ENCODE measurements at places on chromosomes 12 and 14.
A peak's percentile ranks its signal among the peaks of the same experiment; 100 is the strongest.

DNA sequence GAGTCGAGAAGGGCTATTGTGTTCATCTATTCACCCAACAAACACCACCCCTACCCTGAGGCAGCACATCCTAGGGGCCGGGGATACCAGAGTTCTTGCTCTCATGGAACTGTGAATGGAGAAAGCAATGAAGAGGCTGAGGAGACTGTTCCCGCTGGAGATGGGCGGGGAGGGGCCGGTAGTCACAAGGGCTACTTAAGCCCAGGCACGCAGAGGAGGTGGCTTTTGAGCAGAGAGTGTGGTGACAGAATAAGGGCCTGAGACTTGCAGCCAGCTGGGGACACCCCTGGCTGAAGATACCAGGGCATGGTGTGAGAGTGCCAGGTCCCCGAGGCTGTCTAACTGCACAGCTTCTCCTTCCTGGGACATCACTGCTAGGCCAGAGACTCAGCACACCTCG is 114.1 kb upstream of the EVL start:
- H3K4me3 ChIP-seq = no peak overlapping the region
- H3K27ac ChIP-seq = no peak overlapping the region
- no peaks in the 10 kb centered on the region for H3K27me3 ChIP-seq
- H3K4me1 ChIP-seq = peaks cover 8% of the 10 kb centered on the region
- no peak for DNase-seq

- no peak overlapping the region for H3K4me3 ChIP-seq
- H3K27ac ChIP-seq = no peak overlapping the region
- H3K36me3 ChIP-seq = no peaks in the 10 kb centered on the region
- H3K27me3 ChIP-seq = peaks cover 11% of the 10 kb centered on the region
- no peak for DNase-seq
Observed at GRCh38 chr14:74211945-74212580, 27.2 kb upstream of the VSX2 start.

GRCh38 chr14:51368721-51369163 is 128.7 kb downstream of the TMX1 start:
- H3K36me3 ChIP-seq = no peaks in the 10 kb centered on the region
- DNase-seq = no peak

DNA sequence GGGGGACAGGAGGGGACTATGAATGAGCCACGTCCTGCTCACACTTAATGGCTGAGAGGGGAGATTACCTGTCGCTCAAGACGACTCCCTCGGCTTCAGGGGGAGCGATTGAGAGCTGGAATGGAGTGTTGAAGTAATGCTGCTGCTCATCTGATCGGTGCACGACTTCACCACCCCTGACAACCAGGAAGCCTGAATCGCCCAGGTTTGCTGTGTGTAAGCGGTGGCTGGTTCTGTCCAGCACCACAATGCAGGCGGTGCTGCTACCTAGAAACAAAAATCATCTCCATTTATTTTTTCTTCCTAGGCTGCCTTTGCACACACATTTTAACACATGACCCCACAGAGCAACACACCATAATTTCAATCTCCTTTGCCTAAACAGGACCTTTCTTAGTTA is 37.3 kb downstream of the PPTC7 start:
- H3K4me1 ChIP-seq = peaks cover 58% of the 10 kb centered on the region
- H3K27ac ChIP-seq = peak overlapping the region; percentile 74
- peaks cover 4% of the 10 kb centered on the region for H3K36me3 ChIP-seq
- DNase-seq = no peak

DNA sequence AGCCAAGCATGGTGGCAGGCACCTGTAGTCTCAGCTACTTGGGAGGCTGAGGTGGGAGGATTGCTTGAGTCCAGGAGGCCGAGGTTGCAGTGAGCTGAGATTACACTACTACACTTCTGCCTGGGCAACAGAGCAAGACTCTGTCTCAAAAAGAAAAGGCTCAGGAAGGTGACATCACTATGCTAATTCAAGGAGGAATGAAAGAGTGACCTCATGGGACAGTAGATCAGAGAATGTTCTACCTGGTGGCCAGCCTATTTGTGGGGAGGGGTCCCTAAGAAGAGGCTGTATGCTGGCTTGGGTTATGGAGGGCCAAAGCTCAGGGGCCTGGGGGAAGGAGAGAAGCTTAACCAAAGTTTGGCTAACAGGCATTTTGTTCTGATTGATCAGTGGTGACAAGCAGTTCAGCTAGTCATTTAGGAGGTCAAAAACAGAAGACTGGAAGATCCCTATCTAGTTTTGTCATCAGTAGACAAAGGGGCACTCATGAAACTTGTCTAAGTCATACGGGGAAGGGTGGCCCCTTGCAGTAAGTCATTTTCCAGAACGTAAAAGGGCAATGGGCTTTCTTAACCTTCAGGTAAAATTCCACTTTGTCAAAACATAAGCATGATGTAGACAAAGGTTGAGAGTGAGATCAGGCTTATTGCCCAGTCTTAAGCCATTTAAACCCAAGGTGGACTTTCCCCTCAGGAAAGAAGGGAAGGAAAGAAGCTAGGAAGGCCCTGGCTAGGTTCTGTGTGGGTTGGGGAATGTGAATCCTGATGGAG is 60.8 kb upstream of the EEA1 start:
- H3K4me1 ChIP-seq = peaks cover 11% of the 10 kb centered on the region
- DNase-seq = no peak
- no peak overlapping the region for H3K27ac ChIP-seq
- H3K36me3 ChIP-seq = no peaks in the 10 kb centered on the region
- no peak overlapping the region for H3K4me3 ChIP-seq
- H3K27me3 ChIP-seq = no peaks in the 10 kb centered on the region

GRCh38 chr12:52336641-52337040 is 15.4 kb upstream of the KRT83 start:
- no peak overlapping the region for H3K4me3 ChIP-seq
- H3K4me1 ChIP-seq = peaks cover 13% of the 10 kb centered on the region
- peaks cover 1% of the 10 kb centered on the region for H3K36me3 ChIP-seq
- H3K27me3 ChIP-seq = peaks cover 17% of the 10 kb centered on the region
- peak overlapping the region; percentile 18 for H3K27ac ChIP-seq
- DNase-seq = no peak

DNA sequence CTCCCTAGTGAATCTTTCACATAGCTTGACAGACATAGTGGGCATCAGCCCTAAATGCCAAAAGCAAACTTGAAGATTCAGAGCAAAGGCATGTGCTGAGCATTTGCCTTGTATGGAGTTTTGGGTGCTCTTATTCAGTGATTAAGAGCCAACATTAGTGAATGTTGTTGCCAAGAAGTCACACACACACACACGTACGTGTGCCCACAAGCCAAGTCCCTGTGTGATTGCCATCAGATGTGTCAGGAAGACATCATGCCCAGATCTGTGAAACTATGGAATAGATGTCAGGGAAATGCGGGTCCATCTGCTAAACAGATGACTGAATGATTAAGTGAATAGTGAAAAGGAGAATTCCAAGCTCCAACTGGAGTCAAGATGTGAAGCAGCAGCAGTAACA is 149.0 kb downstream of the AKAP6 start:
- H3K27ac ChIP-seq = peak overlapping the region; percentile 75
- DNase-seq = no peak
- peaks cover 62% of the 10 kb centered on the region for H3K4me1 ChIP-seq
- no peaks in the 10 kb centered on the region for H3K36me3 ChIP-seq
- no peaks in the 10 kb centered on the region for H3K27me3 ChIP-seq
- H3K4me3 ChIP-seq = no peak overlapping the region

GRCh38 chr12:92928421-92928961 is 604 bp downstream of the EEA1 start:
- no peak for DNase-seq
- no peaks in the 10 kb centered on the region for H3K36me3 ChIP-seq
- H3K27ac ChIP-seq = peak overlapping the region; percentile 97
- H3K4me1 ChIP-seq = peaks cover 42% of the 10 kb centered on the region
- H3K27me3 ChIP-seq = no peaks in the 10 kb centered on the region
- peak overlapping the region; percentile 80 for H3K4me3 ChIP-seq

DNA sequence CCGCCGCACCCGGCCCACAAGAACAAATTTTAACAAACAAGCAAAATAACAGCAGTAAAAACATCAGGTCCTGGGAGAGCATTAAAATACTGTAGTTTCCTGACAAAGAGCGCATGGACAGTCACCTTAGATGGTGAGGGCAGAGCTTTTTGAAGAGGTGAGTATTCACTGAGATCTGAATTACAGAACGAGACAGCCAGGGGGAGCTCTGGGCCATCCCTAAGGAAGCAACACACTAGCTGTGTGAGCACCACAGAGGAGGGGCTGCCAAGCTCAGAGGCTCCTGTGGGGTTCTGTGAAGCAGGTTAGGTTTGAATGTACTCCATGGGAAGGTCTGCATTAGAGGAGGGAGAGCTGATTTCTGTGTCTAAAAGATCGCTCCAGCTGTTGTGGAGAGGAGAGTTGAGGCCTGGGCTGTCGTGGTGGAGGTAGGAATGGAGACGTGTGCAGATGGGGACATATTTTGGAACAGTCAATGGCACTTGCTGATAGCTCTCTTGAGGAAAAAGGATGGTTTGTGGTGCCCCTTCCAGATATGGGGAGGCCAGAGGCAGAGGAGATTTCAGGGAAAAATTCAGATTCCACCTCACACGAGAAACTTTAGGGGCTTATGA is 72.9 kb downstream of the TRAFD1 start:
- no peak for DNase-seq
- no peak overlapping the region for H3K4me3 ChIP-seq
- H3K27me3 ChIP-seq = no peaks in the 10 kb centered on the region

GRCh38 chr14:88975043-88975830 is 150.8 kb downstream of the TTC8 start:
- H3K4me3 ChIP-seq = no peak overlapping the region
- no peaks in the 10 kb centered on the region for H3K4me1 ChIP-seq
- DNase-seq = no peak
- H3K36me3 ChIP-seq = no peaks in the 10 kb centered on the region
- no peak overlapping the region for H3K27ac ChIP-seq
- H3K27me3 ChIP-seq = peaks cover 24% of the 10 kb centered on the region

- no peaks in the 10 kb centered on the region for H3K27me3 ChIP-seq
- no peak overlapping the region for H3K27ac ChIP-seq
- DNase-seq = no peak
- H3K36me3 ChIP-seq = no peaks in the 10 kb centered on the region
Observed at GRCh38 chr12:90683871-90684270, 271.1 kb downstream of the CCER1 start.

- no peak overlapping the region for H3K4me3 ChIP-seq
- no peak for DNase-seq
- H3K36me3 ChIP-seq = no peaks in the 10 kb centered on the region
- peaks cover 8% of the 10 kb centered on the region for H3K27me3 ChIP-seq
Observed at GRCh38 chr12:48307269-48307668, 43.5 kb downstream of the ZNF641 start.

GRCh38 chr12:9925705-9926393 is 6.3 kb downstream of the CLEC2A start:
- no peak overlapping the region for H3K27ac ChIP-seq
- peaks cover 5% of the 10 kb centered on the region for H3K4me1 ChIP-seq
- H3K36me3 ChIP-seq = no peaks in the 10 kb centered on the region
- peaks cover 2% of the 10 kb centered on the region for H3K27me3 ChIP-seq
- peak overlapping the region; percentile 2 for H3K4me3 ChIP-seq
- DNase-seq = no peak

DNA sequence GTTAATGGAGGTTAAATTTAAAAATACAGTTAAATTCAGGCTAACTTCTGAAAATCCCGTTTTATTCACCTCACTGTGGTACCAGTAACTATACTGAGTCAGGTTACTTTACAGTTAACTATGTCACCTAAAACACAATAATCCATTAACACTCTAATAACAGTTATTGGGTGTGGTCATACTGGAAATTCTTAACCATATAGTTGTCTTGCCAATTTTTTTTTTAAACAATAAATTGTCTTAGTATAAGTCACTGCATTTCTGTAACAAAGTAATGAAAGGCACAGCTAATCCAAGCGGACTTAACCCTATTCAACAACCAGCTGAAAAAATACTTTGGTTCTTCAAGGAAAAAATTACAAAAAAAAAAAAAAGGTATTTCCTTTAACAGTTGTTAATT is 16.2 kb upstream of the PHLDA1 start:
- H3K27me3 ChIP-seq = no peaks in the 10 kb centered on the region
- H3K4me3 ChIP-seq = no peak overlapping the region
- no peak for DNase-seq
- peaks cover 8% of the 10 kb centered on the region for H3K4me1 ChIP-seq
- peaks cover 34% of the 10 kb centered on the region for H3K36me3 ChIP-seq

- no peaks in the 10 kb centered on the region for H3K36me3 ChIP-seq
- DNase-seq = no peak
- H3K27ac ChIP-seq = no peak overlapping the region
- H3K4me1 ChIP-seq = no peaks in the 10 kb centered on the region
- no peak overlapping the region for H3K4me3 ChIP-seq
- no peaks in the 10 kb centered on the region for H3K27me3 ChIP-seq
Observed at GRCh38 chr14:41482861-41483260, 123.8 kb upstream of the LRFN5 start.

- H3K27me3 ChIP-seq = no peaks in the 10 kb centered on the region
- peaks cover 57% of the 10 kb centered on the region for H3K4me1 ChIP-seq
- peak overlapping the region; percentile 37 for H3K4me3 ChIP-seq
- DNase-seq = peak; percentile 88
Observed at GRCh38 chr14:68807148-68807600, 14.3 kb upstream of the ZFP36L1 start.

- no peaks in the 10 kb centered on the region for H3K27me3 ChIP-seq
- H3K4me1 ChIP-seq = no peaks in the 10 kb centered on the region
- H3K27ac ChIP-seq = no peak overlapping the region
- DNase-seq = no peak
Observed at GRCh38 chr14:105844810-105845724, 318.7 kb downstream of the TMEM121 start.

- H3K27ac ChIP-seq = no peak overlapping the region
- no peaks in the 10 kb centered on the region for H3K36me3 ChIP-seq
- H3K4me3 ChIP-seq = no peak overlapping the region
- peaks cover 4% of the 10 kb centered on the region for H3K4me1 ChIP-seq
Observed at GRCh38 chr12:98852181-98852580, 207.1 kb downstream of the APAF1 start.

DNA sequence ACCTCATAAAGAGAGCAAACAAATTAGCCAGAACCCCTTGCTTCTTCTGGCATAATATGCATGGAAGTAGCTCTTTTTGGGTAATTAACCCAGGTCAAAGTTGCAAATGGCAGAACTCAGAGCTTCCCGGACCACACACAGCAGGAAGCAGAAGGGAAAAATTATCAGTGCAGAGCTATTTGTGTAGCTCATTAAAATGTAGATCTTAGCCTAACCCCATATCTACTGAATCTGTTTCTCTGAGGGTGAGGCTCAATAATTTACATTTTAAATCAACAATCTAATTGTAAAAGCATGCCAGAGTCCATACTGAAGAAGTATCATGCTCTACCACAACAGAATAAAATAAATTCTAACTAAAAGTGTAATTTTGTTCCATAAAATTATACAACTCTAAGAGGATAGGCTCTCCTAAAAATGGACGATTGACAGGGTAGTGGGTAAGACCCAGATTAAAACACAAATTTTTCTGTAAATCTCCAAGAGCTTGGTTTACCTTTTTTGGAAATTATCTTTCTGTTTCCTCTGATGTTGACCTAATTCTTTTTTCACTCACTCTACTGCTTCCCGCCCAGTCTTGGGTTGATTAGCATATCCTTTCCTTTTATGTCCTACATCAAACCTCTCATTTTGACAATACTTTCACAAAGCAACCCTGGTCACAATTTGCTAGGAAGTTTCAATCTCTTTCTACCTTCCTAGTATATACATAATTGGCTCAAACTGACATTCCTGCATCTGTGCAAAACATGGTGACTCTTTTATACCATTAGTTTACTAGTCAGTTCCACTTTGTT is 213.3 kb upstream of the SLC16A7 start:
- H3K27me3 ChIP-seq = peaks cover 8% of the 10 kb centered on the region
- H3K27ac ChIP-seq = no peak overlapping the region
- DNase-seq = no peak

Measured in chondrocyte (in vitro differentiated cells).